ENCODE measurements at places on chromosomes 11 and 22.

- no peak overlapping the region for H3K27ac ChIP-seq
- H3K27me3 ChIP-seq: no peaks in the 10 kb centered on the region
- H3K4me1 ChIP-seq: no peaks in the 10 kb centered on the region
- H3K4me3 ChIP-seq: no peak overlapping the region
- no peaks in the 10 kb centered on the region for H3K36me3 ChIP-seq
Measured at GRCh38 chr11:14529951-14530350, 9.8 kb upstream of the PSMA1 start.

- H3K27ac ChIP-seq: no peak overlapping the region
- no peaks in the 10 kb centered on the region for H3K36me3 ChIP-seq
- peaks cover 2% of the 10 kb centered on the region for H3K27me3 ChIP-seq
- H3K4me1 ChIP-seq: no peaks in the 10 kb centered on the region
- H3K4me3 ChIP-seq: no peak overlapping the region
- DNase-seq: no peak
Measured at GRCh38 chr22:48299801-48300200, 1527.9 kb downstream of the BRD1 start.

DNA sequence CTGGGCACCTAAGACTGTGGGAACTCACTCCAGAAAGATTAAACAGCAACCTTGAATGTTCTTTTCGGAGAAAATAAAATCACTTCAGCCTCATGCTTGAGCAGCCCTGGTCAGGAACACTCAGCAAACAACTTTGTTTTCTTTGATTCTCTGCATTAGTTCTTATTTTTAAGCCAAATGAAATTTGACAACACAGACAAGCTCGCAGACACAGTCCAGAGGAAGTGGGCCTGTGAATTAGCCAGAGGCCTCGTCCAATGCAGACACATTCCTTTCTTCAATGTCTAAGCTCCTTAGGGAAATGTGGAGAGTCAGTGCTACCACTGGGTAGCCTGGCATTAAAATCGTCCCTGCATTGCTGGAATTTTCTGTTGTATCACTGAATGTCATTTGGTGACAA, 62.9 kb upstream of the CSNK2A3 start:
- no peak overlapping the region for H3K27ac ChIP-seq
- no peaks in the 10 kb centered on the region for H3K27me3 ChIP-seq
- H3K4me1 ChIP-seq: no peaks in the 10 kb centered on the region
- DNase-seq: no peak

DNA sequence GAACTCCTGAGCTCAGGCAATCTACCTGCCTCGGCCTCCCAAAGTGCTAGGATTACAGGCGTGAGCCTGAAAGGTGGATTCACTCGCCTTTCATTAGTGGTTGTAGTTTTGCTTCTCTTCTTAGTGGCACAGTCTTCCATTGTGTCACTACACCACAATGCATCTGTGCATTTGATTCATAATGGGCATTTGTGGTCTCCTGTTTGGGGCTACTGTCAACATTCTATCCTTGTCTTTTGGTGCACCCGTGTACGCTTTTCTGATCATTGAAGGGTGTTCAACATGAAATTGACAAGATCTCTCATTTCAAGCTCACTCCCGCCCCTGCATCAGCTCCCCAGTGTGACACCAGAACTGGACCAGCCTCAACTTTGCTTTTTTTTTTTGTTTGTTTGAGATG, 2.0 kb upstream of the SYT12 start:
- peaks cover 6% of the 10 kb centered on the region for H3K4me1 ChIP-seq

GRCh38 chr11:27234043-27234668, 128.9 kb downstream of the CCDC34 start:
- no peak overlapping the region for H3K4me3 ChIP-seq
- no peaks in the 10 kb centered on the region for H3K36me3 ChIP-seq
- no peak overlapping the region for H3K27ac ChIP-seq
- no peaks in the 10 kb centered on the region for H3K4me1 ChIP-seq
- H3K27me3 ChIP-seq: no peaks in the 10 kb centered on the region
- DNase-seq: no peak

GRCh38 chr11:111913997-111914396, 1.5 kb downstream of the HSPB2 start:
- DNase-seq: no peak
- H3K27me3 ChIP-seq: peaks cover 9% of the 10 kb centered on the region
- peaks cover 11% of the 10 kb centered on the region for H3K4me1 ChIP-seq

- DNase-seq: no peak
- H3K27ac ChIP-seq: no peak overlapping the region
- no peak overlapping the region for H3K4me3 ChIP-seq
- H3K36me3 ChIP-seq: no peaks in the 10 kb centered on the region
- H3K27me3 ChIP-seq: no peaks in the 10 kb centered on the region
Measured at GRCh38 chr22:20648306-20648903, 125.5 kb upstream of the SERPIND1 start.

- peaks cover 100% of the 10 kb centered on the region for H3K4me1 ChIP-seq
- peak overlapping the region; percentile 98 for H3K27ac ChIP-seq
- H3K36me3 ChIP-seq: peaks cover 62% of the 10 kb centered on the region
- peak overlapping the region; percentile 75 for H3K4me3 ChIP-seq
- H3K27me3 ChIP-seq: no peaks in the 10 kb centered on the region
- no peak for DNase-seq
Measured at GRCh38 chr22:24433828-24434470, 6.5 kb downstream of the ADORA2A start.

Data from thymus (tissue), 14 donors.